ENCODE measurements at places on chromosomes 4 and X.

- DNase-seq, result no peak
Measured at GRCh38 chr4:92305878-92306520, 2.2 kb downstream of the GRID2 start.

DNA sequence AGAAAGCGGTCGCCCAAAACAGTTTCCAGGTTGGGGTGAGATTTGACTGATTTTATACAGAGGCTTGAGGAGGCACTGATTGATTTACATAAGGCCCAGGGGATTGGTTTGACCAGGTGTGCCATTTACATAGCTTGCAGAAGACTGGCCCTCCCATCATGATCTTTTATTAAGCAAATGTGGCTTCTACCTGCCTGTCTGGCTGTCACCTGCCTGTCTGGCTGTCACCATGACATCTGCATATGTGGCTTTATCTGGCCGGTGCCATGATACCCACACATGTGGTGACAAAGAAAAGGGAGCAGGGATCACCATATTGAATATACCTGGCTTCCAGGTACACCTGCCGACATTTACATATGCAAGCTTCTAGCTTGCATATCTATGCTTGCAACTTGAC lies 17.0 kb upstream of the CDS1 start:
- no peak for DNase-seq

DNA sequence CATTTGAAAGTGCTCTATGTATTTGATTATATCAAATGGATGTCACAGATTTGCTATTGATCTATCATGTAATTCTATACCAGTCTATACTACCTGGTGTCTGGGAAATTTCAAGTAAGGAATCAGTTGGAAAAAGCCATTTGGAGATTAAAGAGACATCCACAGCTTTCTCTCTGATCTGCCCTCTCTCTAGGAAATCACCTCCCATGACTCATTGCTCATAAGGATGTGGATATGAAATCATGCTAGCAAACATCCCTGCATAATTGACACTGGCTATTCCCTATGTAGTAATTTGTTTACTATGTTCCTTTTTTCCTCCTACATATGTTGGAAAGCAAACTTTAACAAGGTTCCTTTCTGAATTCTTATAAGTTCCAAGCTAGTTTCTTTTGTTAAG lies 94.3 kb downstream of the TEX13A start:
- no peak for DNase-seq

GRCh38 chr4:96170198-96170597 lies 330.3 kb downstream of the PDHA2 start:
- no peak for DNase-seq

DNA sequence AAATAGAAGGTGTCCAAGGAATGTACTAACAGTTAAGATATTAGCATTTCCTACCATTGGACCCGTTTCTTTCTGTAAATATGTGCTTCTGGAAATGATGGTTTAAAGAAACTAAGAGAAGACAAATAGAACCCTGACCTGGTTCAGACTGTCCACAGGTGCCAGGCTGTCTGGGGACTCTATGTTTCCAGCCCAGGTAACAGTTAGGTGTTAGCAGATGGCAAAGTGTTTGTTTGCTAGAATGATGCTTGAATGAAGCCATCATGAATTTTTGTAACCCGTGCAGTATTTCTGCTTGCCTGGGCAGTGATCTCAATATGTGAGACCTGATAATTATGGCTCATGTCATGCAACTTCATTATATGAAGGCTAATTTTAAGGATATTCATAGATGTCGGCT lies 87.5 kb downstream of the LRRC66 start:
- DNase-seq, result no peak

Data from GM20000 (cell line).